Heart left ventricle (tissue), 16 donors: ENCODE measurements at places on chromosomes 3 and 15.

DNA sequence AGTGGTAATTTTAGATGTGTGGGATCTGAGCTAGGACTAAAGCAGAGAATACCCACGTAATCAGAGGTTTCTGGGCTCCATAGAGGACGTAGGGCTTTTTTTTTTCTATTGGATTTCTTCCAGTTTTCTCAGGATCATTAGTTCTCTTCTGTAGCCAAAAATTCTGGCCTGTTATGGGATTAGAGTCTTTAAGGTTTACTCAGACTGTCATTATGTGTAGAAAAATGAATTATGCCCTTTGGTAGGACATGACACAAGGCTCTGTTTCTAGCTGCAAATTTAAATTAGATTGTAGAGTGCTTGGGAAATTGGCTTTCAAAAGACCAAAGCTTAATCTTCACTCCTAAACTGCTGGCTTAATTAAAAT, 1.9 kb downstream of the SETD5 start:
- DNase-seq = no peak

DNA sequence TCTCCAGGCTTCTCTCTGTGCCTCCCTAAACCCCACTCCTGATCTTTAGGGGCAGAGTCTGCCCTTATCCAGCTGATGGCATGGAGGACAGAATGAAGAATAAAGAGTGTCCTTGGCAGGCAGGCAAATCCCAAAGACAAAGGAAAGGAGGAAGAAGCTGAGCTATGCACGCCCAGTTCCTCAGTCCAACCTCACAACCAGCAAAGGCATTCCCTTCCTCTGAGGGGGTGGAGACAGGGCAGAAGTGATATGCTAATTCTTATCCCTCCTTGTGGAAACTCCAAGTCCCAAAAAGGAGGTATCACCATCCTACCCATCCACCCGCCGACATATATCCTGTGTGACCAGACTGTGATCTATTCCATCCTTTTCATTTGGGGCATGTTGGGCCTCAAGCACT, 10.5 kb upstream of the CCDC54 start:
- DNase-seq = no peak

DNA sequence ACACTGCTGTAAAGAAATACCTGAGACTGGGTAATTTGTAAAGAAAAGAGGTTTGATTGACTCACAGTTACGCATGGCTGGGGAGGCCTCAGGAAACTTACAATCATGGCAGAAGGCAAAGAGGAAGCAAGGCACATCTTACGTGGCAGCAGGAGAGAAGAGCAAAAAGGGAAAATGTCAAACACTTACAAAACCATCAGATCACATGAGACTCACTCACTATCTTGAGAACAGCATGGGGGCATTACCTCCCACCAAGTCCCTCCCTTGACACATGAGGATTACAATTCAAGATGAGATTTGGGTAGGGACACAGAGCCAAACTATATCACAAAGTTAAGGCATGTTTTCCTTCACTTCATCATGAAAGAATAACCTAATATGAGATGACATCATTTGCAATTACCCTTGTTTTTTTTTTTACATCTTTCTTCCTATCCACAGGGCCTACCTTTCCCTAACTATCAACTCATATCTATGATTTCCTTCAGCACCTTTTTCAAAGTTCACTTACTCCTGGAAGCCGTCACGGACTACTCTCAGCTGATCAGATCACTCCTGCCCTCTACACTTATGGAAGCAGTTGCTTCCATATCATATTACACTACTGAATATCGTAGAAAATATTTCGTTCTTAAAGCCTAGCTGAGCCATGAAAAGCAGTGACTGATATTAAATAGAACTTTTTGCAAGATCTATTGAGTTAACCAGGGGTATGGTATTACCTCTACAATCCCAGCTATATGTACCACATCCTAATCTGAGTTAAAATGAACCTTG, 25.5 kb upstream of the ATP8B4 start:
- DNase-seq = no peak

DNA sequence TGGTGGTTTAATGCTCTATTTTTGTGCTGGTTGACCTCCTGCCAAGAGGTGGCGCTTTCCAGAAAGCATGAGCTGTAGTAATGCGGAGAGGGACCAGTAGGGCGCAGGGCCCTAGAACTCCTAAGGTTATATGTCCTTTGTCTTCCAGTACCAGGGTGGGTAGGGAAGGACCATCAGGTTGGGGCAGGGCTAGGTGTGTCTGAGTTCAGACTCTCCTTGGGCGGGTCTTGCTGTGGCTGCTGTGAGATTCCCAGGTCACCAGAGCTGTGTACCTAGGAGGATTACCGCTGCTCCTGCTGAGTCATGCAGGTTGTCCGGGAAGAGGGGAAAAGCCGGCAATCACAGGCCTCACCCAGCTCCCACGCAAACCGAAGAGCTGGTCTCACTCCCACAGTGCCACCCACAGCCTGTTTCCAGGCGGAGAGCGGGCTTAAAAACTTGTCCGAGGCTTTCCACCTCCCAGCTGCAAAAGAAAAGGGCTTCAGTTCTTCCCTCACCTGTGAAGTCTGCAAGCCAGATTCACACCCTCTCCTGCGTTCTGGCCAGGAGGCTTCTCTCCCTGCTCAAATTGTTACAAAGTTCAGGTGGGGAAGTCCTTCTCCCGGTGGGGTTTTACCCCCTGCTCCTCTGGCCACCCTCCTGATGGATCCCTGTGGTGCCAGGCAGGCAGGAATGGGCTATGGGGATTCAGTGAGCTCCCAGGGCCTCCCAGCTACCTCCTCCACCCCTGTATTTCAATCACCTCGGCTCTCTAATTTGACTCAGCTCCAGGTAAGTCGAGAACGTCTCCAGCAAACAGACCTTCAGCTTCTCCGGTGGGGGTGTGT, 37.7 kb upstream of the BCHE start:
- no peak for DNase-seq

- DNase-seq = no peak
These were observed 749.4 kb downstream of the PLOD2 start for GRCh38 chr3:145411605-145412004.

GRCh38 chr3:60675424-60675823, 575.8 kb downstream of the FHIT start:
- DNase-seq = no peak

DNA sequence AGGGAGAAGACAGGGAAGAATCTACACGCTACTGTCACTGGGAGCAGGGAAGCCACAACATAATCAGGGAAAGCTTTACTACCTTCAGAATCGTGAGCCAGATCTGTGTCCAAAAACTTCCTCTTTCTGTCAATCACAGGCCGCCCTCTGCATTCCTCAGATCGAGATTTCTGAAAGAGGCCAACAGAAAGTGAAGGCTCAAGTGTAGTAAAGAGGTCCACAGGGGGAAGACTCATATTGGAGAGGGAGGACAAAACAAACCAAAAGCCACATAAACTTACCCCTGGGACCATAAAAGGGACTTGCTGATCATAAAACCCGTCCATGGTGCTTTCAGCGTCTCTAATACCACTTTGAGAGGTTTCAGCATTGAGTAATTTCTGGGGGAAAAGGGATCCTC, 3.3 kb downstream of the ETV5 start:
- no peak for DNase-seq

DNA sequence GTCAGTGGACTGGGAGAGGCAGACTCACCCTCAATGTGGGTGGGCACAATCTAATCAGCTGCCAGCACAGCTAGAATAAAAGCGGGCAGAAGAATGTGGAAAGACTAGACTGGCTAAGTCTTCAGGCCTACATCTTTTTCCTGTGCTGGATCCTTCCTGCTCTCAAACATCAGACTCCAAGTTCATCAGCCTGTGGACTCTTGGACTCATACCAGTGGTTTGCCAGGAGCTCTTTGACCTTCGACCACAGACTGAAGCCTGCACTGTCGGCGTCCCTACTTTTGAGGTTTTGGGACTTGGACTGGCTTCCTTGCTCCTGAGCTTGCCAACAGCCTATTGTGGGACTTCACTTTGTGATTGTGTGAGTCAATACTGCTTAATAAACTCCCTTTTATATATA, 68.0 kb downstream of the CNTN3 start:
- DNase-seq = no peak

- no peak for DNase-seq
These were observed 42.5 kb downstream of the SETD2 start for GRCh38 chr3:47121409-47121808.

GRCh38 chr3:19190602-19191001, 42.3 kb downstream of the KCNH8 start:
- DNase-seq = no peak

GRCh38 chr3:82392203-82392775, 630.8 kb upstream of the GBE1 start:
- DNase-seq = no peak

DNA sequence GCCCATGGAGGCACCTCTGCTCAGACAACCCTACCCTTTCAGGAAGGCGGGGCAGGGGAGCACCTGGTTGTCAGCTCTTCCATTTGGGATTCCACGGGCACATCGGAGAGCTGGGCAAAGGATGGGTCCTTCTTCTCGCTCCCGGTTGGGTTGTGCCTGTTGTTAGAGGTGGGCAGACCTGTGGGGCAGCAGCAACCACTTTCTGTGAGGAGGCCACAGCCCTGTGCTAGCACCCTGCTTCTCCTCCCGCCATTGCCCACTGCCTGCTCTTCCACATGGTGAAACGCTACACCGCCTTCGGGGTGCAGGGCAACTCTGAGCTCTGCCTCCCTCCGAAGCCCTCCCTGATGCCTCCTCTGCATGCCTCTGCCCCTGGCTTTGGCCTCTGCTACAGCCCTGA, 7.0 kb upstream of the HHATL start:
- peak; percentile 25 for DNase-seq

DNA sequence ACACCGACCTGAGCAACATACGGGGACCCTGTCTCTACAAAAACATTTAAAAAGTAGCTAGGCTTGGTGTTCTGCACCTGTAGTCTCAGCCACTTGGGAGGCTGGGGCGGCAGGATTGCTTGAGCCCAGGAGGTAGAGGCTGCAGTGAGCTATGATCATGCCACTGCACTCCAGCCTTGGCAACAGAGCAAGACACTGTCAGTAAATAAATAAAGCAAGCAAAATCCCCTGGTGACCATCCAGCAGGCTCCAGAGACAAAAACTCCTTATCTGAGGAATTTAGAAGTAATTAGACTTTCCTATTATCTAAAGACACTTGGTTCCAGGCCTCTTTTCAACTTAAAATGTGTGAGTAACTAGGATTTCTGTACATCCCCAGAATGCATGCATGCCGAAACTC, 29.5 kb upstream of the ZNF774 start:
- DNase-seq = no peak

DNA sequence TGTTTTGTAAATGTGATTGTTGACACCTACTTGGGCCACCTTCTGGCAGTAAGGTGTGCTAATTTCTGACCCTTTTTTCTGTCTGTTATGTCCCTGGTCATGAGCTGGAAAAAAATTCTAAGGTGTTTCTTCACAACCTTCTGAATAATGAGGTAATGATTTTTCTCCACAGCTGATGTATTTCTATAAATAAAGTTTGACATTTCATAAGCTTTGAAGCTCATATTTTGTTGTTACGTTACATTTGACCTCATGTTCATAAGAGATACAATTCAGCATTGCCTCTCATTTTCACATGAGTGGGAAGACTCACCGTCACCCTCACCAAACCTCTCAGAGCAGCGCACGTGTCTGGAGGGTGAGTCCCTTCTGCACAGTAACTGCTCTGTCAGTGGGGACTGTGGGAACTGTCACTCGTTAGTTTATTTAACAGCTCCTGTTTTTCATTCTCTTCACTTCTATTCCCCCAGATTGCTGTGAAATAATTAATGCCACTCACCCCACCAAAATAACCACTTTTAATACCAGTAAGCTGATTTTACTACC, 140.9 kb downstream of the PLCL2 start:
- DNase-seq = no peak

DNA sequence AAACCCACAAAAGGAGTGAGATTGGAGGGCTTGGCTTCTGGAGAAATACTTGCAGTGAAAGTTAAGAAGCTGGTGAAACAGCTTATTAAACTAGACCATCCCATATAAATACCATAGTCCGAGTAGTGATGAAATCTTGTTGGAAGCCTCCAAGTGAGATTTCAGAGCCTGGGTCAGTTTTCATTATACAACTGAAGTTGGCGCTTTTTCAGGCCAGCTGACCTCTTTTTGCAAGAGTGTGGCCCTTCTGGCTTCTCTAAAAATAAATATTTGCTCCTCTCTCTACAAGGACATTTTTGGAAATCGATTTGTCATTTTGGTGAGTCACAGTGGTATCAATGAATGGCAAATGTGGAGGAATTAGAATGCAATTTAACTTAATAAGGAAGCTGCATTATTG, 51.2 kb upstream of the THRB start:
- peak; percentile 13 for DNase-seq

DNA sequence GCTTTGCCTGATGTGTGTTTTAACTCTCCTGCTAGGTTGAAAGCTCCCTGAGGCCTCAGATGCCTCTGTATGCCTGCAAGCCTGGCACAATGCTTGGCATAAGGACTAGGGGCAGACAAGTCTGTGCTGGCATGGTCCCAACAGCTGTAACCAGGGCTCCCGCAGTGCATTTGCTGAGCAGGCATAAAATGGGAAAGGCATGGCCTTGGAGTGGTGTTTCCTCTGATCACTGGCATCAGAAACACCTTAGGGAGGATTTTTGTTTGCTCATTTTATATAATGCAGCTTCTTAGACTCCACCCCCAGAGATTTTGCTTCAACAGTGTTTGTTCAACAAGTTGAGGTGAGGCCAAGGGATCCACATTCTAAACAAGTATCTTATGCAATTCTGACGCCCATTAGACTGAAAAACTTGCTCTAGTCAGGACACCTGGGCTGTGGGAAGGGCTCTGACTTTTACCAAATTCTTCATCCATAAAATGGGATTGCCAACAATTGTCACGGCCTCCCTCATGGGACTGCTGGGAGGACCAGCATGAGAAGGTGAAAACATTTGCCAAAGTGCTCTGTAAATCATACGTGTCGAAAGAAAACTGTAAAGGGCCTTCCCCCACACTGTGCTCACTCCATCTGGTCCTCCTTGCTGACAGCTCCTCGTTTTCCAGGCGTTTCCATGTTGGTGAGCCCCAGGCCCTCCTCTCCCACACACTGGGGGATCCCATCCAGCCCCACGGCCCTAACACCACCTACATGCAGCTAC, 43.1 kb downstream of the STARD5 start:
- DNase-seq = no peak

- DNase-seq = no peak
These were observed 31.8 kb downstream of the MYO5A start for GRCh38 chr15:52496776-52497470.

DNA sequence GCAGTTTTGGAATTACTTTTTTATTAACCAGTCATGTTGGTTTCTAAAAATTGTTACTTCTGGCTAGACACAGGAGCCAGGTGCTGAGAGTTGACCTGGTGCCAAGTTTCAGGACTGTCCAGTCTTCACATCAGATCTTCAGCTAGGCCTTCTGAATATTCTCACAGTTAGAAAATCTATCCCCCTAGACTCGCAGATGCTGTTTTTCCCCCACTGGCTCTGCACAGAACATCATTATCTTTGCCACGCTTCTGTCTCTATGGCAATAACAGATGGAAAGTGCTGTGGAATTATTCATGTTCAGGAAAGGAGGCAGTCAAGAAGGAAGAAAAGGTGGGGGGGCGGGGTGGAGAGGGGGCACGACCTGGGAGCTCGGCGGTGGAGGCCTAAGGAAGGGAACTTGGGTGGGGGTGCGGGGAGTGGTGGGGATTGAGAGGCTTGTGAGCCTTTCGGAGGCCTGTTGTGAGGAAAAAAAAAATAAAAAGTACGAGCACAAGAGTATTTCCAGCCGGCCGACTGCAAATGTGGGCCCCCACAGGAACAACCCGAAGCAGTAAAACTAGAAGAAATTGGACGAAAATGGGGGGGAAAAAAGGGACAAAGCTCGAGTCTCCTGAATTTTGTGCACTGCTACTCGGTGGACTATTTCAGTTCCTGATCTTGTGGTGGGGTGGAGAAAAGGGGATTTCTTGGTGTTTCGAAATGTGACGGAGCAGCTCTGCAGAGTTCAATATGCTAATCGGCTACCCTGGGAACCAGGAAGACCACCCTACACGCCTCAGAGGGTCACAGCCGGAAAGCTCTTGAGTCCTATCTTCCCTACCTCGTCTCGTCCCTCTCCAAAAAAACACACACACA, 1.5 kb upstream of the SKIL start:
- peak; percentile 54 for DNase-seq
